Stomach (tissue), 19 donors: ENCODE measurements at places on chromosomes 2 and 18. TPM values are rescaled to one million over a fixed set of nuclear protein-coding genes. Genes with fewer than 3 reads are reported as not detected.

Gene PLA2R1
- total RNA-seq, result 4.9 TPM

Gene SDC1
- 25.0 TPM for total RNA-seq

Gene FSIP2
- total RNA-seq, result 6.4 TPM

DNA sequence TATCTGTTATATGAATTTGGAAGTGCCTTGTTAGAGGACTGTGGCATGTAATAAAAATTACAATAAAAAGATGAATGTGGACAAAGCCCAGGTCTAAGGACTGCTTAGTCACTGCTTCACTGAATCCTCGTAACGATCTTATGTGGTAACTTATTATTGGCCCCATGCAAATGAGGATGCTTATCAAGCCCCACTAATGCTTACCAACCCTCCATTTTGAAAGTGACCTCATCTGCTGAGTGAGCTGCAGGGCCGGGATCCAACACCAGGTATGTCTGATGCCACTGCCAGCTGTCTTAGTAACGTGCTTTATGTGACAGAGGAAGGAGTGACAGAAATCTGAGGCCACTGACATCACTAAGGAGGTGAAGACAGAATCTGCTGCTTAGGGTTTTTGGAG is 65.3 kb upstream of the CCDC85A start:
- no peak for DNase-seq

DNA sequence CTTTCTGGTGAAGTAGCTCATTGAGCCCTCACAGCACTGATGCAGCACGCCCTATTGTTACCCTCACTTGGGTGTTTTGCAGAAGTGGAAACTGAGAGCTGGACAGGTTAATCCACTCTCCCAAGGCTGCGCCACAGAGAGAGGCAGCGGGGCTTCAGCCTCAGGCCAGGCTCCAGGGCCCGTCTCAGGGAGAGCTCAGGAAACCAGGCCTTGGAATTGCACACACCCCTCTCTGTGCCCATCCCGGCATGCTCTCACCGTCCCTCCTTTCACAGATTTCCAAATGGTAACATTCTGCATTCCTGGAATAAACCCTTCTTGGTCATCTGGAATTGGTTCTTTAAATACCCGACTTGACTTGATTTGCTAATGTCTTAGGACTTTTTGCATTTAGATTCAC is 51.5 kb downstream of the TWIST2 start:
- DNase-seq, result no peak

GRCh38 chr2:187329586-187329985 is 118.5 kb downstream of the CALCRL start:
- DNase-seq, result no peak

DNA sequence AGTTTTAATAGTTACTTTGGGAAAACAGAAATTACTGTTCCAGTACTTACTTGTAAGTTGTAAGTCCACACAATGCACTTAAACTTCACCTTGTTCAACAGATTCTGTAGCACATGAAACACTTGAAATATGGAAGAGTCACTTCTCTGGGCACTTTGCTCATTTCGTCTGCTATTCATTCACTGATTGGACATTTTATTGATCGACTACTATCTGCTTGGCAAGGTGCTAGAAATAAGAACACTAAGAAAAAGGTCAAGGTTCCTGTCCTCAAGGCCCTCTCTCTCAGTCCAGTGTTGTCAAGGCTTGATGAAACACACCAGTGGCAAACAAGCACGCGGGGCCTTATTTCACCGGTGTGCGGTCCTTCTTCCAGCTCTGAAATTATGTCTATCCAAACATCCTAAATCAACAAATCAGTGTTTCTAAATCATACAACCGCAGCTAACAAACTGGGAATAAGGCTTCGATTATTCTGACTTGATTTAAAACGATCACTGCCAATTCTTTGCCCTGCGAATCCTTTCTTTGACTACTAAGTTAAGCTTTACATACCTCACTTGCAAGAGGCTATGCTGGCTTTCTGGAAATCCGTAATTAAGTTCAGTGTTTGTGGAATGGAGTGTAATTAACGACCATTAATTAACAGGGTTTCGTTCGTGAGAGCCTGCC is 780 bp upstream of the ITGAV start:
- peak; percentile 30 for DNase-seq

GRCh38 chr2:109005686-109006204 is 16.7 kb upstream of the EDAR start:
- no peak for DNase-seq

- no peak for DNase-seq
Measured at GRCh38 chr2:226902041-226902966, 66.5 kb downstream of the RHBDD1 start.

DNA sequence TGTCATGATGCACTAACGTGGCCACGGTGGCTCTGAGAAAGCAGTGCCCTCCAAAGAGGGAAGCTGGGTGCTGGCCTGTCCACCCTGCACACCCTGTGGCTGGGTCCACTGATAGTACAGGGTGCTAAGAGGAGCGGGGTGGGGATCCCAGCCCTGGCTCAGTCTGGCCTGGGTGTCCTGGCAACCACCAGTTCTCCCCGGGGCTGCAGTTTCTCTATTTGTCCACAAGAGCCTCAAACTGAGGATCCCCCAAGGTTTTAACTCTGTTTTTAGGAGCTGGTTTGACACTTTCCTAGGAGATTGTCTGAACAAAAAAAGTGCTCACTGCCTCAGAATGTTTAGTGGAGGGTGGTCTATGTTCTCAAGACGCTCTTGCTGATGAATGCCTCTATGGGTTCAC is 29.0 kb downstream of the EDAR start:
- no peak for DNase-seq

DNA sequence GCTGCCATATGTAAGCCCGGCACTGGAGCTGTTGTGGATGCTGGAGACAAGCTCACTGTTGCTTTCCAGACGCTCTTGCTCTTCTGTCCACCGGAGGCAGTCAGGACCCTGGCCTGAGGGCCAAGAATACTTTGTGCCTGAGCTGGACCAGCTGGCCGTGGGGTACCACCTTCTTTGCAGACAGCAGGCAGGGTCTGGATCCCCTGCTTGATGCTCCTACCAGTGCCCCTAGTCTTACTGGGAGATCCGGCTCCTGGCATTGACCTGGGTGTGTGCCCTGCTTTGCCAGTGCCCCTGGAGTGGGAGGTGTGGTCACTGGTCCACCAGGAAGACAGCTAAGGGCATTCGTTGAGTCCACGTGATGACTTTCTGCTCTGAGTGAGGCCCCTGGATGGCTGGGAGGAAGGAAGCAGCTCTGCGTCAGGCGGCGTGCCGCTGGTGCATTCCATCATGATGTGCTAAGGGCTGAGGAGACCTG is 59.3 kb downstream of the LRRFIP1 start:
- no peak for DNase-seq

- DNase-seq, result no peak
Measured at GRCh38 chr2:206452242-206452641, 8.9 kb downstream of the ADAM23 start.

GRCh38 chr2:225190987-225191386 is 148.7 kb upstream of the DOCK10 start:
- DNase-seq, result no peak

GRCh38 chr18:23209031-23209430 is 73.7 kb downstream of the CABLES1 start:
- DNase-seq, result no peak
